CD4-positive, alpha-beta T cell (primary cell): ENCODE measurements at places on chromosomes 12 and 14. TPM values are rescaled to one million over a fixed set of nuclear protein-coding genes. Genes with fewer than 3 reads are reported as not detected.
A peak's percentile ranks its signal among the peaks of the same experiment; 100 is the strongest.

DNA sequence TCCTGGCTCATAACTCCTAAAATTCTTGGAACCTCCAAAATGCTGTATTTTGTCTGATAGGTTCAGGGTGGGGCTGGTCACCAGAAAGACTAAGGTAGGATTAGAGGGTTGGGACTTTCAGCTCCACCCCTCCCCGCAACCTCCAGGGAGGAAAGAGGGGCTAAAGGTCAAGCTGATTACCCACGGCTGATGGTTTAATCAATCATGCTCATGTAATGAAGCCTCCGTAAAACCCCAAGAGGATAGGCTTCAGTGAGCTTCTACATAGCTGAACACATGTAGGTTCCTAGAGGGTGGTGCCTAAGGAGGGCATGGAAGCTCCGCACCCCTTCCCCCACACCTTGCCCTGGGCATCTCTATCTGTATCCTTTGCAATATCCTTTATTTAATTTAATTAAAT lies 60.0 kb downstream of the DGLUCY start:
- DNase-seq, result no peak
- H3K27ac ChIP-seq, result no peak overlapping the region
- no peak overlapping the region for H3K4me3 ChIP-seq

- H3K4me1 ChIP-seq, result no peaks in the 10 kb centered on the region
- H3K36me3 ChIP-seq, result no peaks in the 10 kb centered on the region
- no peak for DNase-seq
- H3K27me3 ChIP-seq, result peaks cover 7% of the 10 kb centered on the region
- H3K4me3 ChIP-seq, result no peak overlapping the region
These were observed 16.4 kb downstream of the NID2 start for GRCh38 chr14:52052288-52052943.

- H3K36me3 ChIP-seq, result no peaks in the 10 kb centered on the region
- no peak overlapping the region for H3K27ac ChIP-seq
- no peaks in the 10 kb centered on the region for H3K4me1 ChIP-seq
- DNase-seq, result no peak
These were observed 30.2 kb upstream of the NPAS3 start for GRCh38 chr14:32908196-32909084.

DNA sequence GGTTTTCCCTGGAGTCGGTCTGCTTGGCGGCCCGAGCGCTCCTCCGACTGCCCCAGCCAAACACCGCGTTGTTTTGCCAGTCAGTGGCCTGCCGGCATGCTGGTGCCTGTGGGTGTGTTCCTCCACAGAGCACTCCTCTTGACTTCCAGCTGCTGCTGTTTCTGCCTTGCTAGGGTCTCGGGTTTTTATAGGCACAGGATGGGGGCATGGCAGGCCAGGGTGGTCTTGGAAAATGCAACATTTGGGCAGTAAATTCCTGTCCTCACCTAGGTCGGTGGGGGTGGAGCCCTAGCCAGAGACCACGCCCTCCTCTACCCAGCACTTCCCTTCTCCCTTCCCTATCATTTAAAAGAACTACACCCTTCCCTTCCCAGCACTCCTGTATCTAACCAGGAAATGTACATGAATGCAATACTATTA lies 34.7 kb upstream of the VASH1 start:
- H3K27ac ChIP-seq, result no peak overlapping the region
- H3K27me3 ChIP-seq, result peaks cover 6% of the 10 kb centered on the region
- H3K36me3 ChIP-seq, result no peaks in the 10 kb centered on the region
- H3K4me3 ChIP-seq, result no peak overlapping the region

- no peak overlapping the region for H3K4me3 ChIP-seq
- no peaks in the 10 kb centered on the region for H3K36me3 ChIP-seq
- H3K27me3 ChIP-seq, result no peaks in the 10 kb centered on the region
- DNase-seq, result no peak
- H3K4me1 ChIP-seq, result peaks cover 19% of the 10 kb centered on the region
These were observed 20.3 kb upstream of the SERPINA6 start for GRCh38 chr14:94343238-94344005.

DNA sequence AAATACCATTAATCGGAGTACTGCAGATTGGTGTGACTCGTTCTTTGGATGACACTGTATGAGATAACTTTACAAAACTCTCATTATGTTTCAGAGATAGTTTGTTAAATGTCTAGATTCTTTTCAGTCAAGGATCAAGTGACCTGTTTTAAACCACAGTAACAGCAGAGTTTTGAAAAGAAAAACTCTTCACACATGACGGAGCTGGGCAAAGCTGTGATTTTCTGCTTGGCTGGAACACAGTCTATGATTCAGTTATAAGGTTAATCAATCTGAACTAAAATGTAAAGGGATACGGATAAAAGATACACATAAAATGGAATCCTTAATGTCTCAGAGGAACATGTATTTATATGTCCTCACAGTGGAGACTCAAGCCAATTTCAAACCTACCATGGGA lies 573.2 kb downstream of the PRKD1 start:
- no peak overlapping the region for H3K27ac ChIP-seq
- DNase-seq, result no peak
- H3K4me1 ChIP-seq, result no peaks in the 10 kb centered on the region
- H3K4me3 ChIP-seq, result no peak overlapping the region
- H3K27me3 ChIP-seq, result no peaks in the 10 kb centered on the region
- no peaks in the 10 kb centered on the region for H3K36me3 ChIP-seq

GRCh38 chr12:11633968-11634367 lies 15.5 kb upstream of the ETV6 start:
- H3K27ac ChIP-seq, result no peak overlapping the region
- no peak overlapping the region for H3K4me3 ChIP-seq
- H3K36me3 ChIP-seq, result no peaks in the 10 kb centered on the region
- no peaks in the 10 kb centered on the region for H3K4me1 ChIP-seq
- H3K27me3 ChIP-seq, result no peaks in the 10 kb centered on the region

- no peak overlapping the region for H3K27ac ChIP-seq
- no peaks in the 10 kb centered on the region for H3K4me1 ChIP-seq
- no peaks in the 10 kb centered on the region for H3K27me3 ChIP-seq
- DNase-seq, result no peak
- no peak overlapping the region for H3K4me3 ChIP-seq
These were observed 167.2 kb downstream of the ETNK1 start for GRCh38 chr12:22792138-22792537.

DNA sequence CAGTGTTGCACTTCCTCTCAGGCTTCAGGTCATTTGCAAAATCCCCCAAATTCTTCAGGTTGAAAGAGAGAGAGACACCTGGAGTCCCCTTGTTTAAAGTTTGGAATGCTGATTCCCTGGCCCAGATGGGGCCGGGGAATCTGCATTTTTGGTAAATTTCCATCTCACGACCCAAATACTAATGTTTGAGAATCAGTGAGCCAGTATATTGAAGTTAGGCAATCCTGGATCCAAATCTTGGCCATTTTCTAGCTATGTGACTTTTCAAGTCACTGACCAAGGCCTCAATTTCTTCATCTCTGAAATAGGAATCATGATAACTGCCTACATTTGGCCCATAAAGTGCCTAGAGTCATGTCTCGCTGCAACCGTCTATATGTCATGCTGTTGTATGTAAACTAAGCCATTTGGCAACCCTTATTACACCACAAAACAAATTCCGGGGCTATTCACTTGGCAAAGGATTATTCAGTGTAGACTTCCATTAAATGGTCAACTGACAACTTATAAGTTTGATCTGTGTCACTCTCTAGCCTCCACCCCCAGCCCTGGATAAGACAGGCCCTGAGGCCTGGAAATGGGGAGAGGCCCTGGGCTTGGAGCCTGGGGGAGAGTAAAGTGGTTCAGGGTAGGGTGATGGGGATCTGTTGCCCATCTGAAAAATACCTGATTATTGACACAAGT lies 3.7 kb upstream of the ZFP36L1 start:
- peak overlapping the region; percentile 100 for H3K27ac ChIP-seq
- H3K27me3 ChIP-seq, result no peaks in the 10 kb centered on the region
- no peak for DNase-seq
- no peaks in the 10 kb centered on the region for H3K36me3 ChIP-seq
- H3K4me3 ChIP-seq, result peak overlapping the region; percentile 98

DNA sequence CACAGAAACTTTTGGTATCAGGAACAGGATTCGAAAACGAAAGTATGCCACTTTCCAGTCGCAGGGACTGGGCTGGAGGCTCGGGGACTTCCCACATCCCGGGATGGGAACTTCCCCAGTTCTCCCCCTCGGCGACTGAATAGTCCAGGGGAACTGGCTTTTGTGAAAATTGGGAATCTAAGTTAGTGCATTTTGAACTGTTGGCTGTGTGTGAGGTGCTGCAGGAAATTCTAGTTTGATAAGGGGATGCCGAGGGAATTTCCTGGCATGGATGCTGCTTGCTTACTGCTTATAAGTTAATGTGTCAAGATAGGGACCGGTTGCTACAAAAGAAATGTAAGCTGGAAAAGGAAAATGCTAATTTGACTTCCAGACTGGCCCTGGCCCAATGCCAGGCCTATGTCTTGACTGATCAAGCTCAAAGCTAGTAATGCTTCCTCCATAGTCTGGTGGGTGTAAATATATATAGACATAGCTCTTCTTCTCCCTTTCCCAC lies 73.4 kb upstream of the EIF5 start:
- DNase-seq, result no peak
- no peak overlapping the region for H3K27ac ChIP-seq
- peak overlapping the region; percentile 24 for H3K4me3 ChIP-seq
- peaks cover 8% of the 10 kb centered on the region for H3K4me1 ChIP-seq

- H3K36me3 ChIP-seq, result peaks cover 12% of the 10 kb centered on the region
- DNase-seq, result no peak
- H3K4me1 ChIP-seq, result peaks cover 83% of the 10 kb centered on the region
These were observed 17.9 kb downstream of the PXN start for GRCh38 chr12:120247621-120248030.

GRCh38 chr12:49537231-49537751 lies 1.5 kb upstream of the KCNH3 start:
- peaks cover 32% of the 10 kb centered on the region for H3K4me1 ChIP-seq
- H3K27ac ChIP-seq, result no peak overlapping the region
- no peaks in the 10 kb centered on the region for H3K27me3 ChIP-seq
- no peak for DNase-seq
- H3K4me3 ChIP-seq, result peak overlapping the region; percentile 57

CPNE6 gene
- total RNA-seq, result not detected

KRT74 gene
- total RNA-seq, result 0.30 TPM

TAS2R42 gene
- not detected for total RNA-seq

SCNN1A gene
- 2.0 TPM for total RNA-seq

AQP2 gene
- not detected for total RNA-seq

GPRC5D gene
- not detected for total RNA-seq

FAM181A gene
- total RNA-seq, result not detected

KIF26A gene
- total RNA-seq, result 0.25 TPM
